ENCODE measurements at places on chromosomes 6 and 20. TPM values are rescaled to one million over a fixed set of nuclear protein-coding genes. Genes with fewer than 3 reads are reported as not detected.
A peak's percentile ranks its signal among the peaks of the same experiment; 100 is the strongest.

Gene ULBP2
- total RNA-seq: 0.39 TPM

Gene TAF4
- 14.4 TPM for total RNA-seq

Gene ZNF831
- total RNA-seq: 0.71 TPM

Gene KATNA1
- total RNA-seq: 17.8 TPM

Gene PNLDC1
- not detected for total RNA-seq

Gene GSTA2
- not detected for total RNA-seq

Gene NCR2
- not detected for total RNA-seq

Gene RNGTT
- total RNA-seq: 12.9 TPM

Gene SEMG2
- not detected for total RNA-seq

Gene LTA
- total RNA-seq: not detected

Gene OXT
- not detected for total RNA-seq

Gene ANKEF1
- 2.3 TPM for total RNA-seq

Gene BTNL2
- not detected for total RNA-seq

- DNase-seq: no peak
These were observed 102.8 kb downstream of the NRSN1 start for GRCh38 chr6:24228681-24229255.

- no peak for DNase-seq
These were observed 57.0 kb downstream of the SMPDL3A start for GRCh38 chr6:122845916-122846612.

GRCh38 chr6:1348675-1349074 is 36.8 kb downstream of the FOXQ1 start:
- no peak for DNase-seq

- no peak for DNase-seq
These were observed 83.4 kb downstream of the NOL4L start for GRCh38 chr20:32501709-32502108.

- DNase-seq: no peak
These were observed 79.8 kb upstream of the EMILIN3 start for GRCh38 chr20:41446456-41446855.

DNA sequence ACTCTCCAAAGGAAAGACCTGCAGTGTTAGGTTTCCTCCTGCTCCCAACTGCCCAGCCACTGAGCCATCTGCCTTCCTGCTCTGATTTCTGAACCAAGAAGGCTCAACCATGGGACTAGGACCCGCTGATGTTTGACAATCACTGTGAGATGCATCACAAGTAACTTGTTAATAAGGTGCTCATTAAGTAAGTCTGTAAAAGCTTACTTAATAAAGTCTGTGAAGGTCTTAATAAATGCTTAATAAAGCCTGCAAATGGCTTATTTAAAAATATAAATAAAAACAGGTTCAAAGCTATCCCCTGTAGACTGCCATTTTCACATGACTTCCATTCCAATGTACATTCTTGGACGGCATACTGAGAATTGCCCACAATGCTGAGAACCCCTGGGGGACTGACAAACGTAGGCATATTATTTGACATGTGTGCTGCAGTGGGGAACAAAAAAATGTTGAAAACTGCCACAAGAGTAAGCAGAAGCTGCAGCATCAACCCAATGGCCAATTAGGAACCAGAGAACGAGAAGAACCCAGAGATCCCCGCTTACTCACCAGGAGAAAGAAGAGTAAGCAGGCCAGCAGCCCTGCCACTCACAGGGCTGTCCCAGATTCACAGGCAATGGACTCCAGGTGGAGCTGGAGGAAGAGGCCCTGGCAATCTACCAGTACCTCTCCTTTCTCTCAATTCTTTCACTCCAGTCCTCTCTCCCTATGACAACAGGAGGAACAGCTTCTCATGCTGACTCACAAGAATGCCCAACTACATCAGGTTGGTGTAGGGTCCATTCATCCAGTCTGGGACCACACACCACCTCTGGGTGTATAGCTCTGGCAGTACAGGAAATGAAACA is 19.5 kb downstream of the KIF13A start:
- no peak for DNase-seq

DNA sequence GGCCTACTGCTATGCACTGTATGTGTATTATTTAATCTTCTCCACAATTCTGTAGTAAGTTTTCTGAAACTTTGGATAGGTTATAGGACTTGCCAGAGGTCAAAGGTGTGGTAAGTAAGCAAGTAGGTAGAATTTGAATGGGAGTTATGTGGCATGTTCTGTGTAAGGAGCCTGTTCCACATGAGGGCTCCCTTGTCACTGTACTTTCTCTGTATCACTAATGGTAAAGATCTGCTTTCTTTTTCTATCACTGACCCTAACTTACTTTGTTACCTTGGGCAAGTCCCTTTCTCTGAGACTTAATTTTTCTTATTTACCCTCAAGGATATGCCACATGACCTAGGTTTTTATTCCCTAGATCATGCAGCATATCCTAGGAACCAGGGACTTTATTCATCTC is 50.3 kb downstream of the EIF2S2 start:
- no peak for DNase-seq

DNA sequence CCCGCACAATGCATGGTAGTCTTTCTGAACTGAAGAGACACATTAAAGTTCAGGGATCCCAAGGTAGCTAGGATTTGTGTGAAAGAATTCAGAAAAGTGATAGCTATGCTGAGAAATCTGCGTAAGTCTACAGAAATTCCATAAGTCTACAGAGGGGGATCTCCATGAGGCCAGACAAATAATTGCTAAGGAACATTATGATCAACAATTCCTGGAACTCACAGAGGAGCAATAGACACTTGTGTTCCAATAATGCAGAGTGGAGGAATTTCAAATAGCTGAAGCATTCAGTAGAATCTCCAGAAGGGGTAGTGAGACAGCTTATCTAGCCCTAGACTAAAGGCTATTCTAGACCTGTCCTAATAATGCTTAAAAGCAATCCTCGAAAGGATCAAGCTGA is 315.7 kb upstream of the ECI2 start:
- DNase-seq: peak; percentile 17

DNA sequence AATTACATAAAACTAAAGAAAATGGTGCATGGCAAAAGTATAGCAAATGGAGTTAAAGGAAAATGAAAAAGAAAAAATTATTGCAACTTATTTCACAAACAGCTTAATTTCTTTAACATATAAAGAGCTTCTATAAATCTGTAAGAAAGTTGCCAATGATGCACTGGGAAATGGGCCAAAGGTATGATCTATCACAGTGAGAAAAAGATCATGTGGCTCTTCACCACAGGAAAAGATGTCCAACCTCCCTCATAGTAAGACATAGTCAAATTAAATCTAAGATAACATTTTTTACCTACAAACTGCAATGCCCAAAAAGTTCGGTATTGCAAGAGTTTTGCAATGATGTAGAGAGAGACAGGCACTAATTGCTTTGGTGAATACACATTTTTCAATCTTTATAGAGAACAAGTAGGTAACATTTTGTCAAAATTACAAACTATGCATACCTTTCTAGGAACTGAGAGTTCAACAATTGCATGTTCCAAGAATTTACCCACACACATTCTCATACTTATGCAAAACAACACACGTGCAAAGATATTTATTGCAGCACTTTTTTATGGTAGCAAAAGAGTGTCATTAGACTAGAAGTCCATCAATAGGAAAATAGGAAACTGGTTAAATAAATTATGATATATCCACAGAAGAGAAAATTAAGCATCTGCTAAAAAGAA is 372.6 kb downstream of the QKI start:
- DNase-seq: no peak

DNA sequence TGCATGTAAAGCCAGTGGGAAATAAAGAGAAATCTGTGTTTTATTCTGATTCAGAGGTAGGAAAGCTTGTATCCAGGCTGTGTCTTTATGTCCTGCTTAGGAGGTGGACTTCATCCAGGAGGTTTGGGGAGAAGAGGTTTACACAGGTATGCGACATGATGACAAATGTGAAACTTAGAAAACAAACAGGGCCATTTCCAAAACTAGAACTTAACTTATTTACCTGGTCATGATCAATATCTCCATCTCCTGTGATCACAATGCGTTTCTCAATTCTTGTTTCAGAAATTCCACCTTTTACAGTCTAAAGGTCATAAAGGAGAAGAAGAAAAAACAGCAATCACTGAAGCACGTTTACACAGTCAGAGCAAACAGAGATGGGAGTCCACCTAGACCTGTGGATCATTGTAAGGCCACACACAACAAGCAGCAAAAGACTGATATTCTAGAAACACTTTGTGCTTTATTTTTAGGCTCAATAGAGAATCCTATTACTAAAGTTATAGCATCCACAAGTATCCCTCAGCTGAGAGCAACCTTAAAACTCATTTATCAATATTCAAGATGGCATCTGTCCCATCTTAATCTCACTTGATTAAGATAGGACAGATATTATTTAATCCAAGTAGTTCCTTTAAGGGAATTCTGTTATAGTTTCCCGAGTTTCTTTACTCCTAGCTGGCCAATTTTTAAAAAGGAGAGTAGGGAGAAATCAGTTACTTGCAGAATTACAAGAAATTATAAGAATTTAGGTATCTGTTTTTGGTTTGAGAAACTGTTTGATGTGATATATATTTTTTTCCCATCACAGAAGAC is 36.4 kb downstream of the SMLR1 start:
- DNase-seq: no peak

GRCh38 chr6:8434727-8435092 is 635 bp downstream of the SLC35B3 start:
- no peak for DNase-seq

DNA sequence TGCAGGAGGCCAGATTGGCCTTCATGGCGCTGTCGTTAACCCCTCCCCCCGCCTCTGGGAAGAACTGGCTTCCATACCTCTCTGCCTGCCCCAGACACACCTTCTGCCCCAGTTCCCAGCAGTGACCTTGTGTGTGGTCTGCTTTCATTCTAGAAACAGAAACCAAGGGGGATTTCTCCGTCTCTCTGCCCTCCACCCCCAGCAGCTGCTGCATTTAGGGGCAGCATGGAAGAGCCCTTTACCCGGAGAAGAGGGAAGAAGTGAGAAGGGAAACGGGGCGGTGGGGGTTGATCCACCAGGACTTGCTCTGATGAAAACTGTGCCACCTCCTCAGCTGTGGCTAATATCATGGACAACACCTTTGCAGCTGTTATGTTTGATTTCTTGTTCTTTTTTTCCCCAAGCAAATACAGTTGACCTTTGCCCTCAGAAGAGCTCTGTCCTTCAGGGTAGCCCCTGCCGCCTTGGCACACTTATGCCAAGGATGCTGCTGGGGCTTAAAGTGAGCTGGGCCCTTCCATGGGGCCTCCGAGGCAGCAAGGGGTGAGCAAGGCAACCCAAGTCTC is 6.1 kb downstream of the GLP1R start:
- DNase-seq: no peak

GRCh38 chr6:149463781-149464180 is 21.0 kb downstream of the ZC3H12D start:
- DNase-seq: no peak

- no peak for DNase-seq
These were observed 56.6 kb upstream of the SAMHD1 start for GRCh38 chr20:37007898-37008649.

GRCh38 chr6:1665214-1665613 is 55.5 kb downstream of the FOXC1 start:
- DNase-seq: no peak

- DNase-seq: no peak
These were observed 6.8 kb downstream of the ADA start for GRCh38 chr20:44644667-44645131.

GRCh38 chr6:54307439-54307910 is 766 bp upstream of the TINAG start:
- DNase-seq: no peak

- DNase-seq: no peak
These were observed 556 bp upstream of the SCAF8 start for GRCh38 chr6:154732538-154733182.

- DNase-seq: peak; percentile 64
These were observed 28.4 kb downstream of the GPLD1 start for GRCh38 chr6:24460966-24461365.

GRCh38 chr6:52371656-52372191 is 9.8 kb downstream of the PAQR8 start:
- no peak for DNase-seq

DNA sequence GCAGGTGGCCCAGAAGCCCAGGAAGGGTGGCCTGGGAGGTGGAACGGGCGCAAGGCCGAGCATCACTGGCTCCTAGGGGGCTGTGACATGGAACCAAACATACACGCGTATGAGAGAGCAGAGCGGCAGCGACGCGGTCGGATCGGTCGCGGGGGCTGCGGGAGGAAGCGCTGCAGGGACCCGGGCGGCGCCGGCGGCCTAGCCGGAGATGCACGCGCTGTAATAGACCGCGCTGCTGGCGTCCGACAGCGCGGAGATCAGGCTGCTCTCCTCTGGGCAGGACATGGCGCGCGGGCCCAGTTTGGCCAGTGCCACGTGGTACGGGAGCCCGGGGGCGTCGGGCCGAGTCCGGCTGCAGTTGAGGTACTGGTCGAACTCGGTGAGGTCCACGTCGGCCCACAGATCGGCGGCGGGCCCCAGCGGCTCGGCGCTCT is 1.5 kb downstream of the SOX18 start:
- no peak for DNase-seq

DNA sequence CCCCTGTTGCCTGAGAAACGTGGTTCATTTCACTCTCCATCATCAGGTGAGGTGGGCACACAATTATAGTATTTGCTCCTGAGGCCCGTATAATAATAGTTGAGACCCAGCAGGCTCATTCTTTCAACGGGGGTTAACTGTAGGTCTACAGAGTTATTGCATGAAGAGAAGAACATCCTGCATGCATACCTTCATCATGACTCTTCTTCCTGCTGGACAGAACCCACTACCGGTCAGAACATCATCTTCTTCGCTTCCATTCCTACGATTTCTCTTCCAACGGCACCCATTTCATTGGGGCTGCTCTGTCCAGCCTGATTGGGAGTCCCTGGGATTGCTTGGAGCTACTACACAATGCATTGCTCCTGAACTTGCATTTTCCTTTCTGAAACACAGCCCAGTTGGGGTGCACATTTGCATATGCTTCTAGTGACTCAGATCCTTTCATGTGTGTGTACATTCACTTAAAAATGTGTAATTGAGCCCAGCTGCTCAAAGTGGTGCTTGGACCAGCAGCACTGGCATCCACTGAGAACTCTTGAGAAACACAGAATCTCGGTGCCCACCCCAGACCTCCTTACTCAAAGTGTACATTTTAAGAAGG is 57.4 kb downstream of the SLC24A3 start:
- no peak for DNase-seq

- DNase-seq: no peak
These were observed 1.9 kb upstream of the TPD52L1 start for GRCh38 chr6:125151700-125152099.

GRCh38 chr6:138953451-138953850 is 34.6 kb downstream of the REPS1 start:
- no peak for DNase-seq

- DNase-seq: no peak
These were observed 68.8 kb upstream of the XRN2 start for GRCh38 chr20:21234324-21234723.

DNA sequence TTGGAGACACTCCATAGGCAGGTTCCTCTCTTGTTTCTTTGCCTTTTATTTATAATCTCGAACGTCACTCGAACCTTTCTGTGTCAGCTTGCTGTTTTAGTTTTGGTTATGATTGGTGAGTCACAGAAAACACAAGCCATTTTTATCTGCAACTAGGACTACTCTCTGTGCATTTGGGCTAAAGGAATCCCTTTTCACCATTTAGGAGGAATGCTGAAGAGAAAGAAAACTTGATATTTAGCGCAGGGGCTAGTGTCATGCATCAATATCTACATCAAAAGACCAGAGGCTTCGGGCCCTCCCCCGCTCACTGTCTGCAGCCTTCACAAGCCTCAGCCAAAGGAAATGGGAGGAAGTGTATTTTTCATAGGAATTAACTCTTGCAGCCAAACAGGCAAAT is 507.8 kb upstream of the CITED2 start:
- DNase-seq: no peak

GRCh38 chr6:3194535-3195419 is 32.7 kb downstream of the TUBB2B start:
- no peak for DNase-seq
